ENCODE measurements at places on chromosomes 5 and 9.

DNA sequence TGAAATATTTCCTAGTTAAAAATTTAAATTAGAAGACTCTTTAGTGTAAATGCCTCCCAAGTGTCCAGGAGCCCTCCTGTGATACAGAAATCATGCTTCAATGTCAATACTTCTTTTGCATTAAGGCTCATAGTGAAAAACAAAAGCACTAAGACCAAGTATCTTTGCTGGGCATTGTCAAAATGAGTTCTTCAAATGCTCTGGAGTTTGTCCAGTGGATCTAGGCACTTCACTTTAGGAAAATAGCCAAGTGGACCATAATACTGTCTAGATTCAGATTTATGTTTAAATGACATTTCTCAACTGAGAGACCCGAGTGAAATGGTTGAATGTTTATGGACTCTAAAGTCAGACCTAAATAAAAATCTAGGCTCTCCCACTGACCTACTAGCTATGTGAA, 21.3 kb upstream of the CCDC112 start:
- no peak for DNase-seq

- DNase-seq: no peak
Observed at GRCh38 chr5:68405026-68405684, 189.6 kb downstream of the PIK3R1 start.

DNA sequence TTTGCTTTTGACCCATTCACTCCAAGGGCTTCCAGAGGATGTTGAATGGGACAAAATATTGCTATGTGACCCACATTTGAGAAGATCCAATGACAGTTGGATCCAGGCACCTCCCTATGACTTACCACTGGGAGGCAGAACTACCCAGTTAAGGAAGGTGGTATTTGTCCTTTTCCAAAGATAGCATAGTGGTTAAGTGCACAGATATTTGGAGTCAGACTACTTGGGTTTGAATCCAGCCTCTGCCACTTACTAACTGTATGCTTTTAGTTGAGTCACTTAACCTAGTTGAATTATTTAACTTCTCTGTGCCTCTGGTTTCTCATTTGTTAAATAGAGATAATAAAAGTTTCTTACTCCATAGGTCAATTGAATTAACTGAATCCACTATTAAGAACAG, 74.5 kb upstream of the PALM2AKAP2 start:
- no peak for DNase-seq

DNA sequence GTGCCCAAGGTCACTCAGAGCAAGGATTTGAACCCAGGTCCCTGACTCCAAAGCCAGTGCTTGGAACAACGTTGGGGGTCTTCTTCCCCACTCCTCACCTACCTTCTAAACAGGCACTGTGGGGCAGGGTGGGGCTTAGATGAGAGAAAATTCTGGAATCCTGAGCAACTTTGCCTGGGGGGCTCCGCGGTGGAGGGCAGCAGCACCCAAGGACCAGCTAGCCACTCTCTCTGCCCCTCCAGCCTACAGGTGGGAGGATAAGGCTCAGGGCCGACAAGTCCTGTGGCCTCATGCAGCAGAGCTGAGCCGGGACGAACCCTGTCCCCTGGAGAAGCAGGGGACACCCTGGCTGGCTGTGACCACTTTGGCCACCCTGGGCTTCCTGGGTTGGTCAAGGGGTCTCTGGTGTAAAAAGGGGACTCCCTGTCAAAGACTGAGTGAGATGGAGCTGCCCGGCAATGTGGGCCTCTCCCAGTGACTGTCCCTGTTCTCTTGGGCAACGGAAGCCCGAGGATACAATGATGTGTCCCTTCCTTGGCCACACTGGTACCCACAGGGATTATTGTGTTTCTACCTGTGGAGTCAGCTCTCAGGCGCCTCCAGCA, 26.5 kb downstream of the CEL start:
- no peak for DNase-seq

- no peak for DNase-seq
Observed at GRCh38 chr9:79352322-79352721, 219.4 kb upstream of the TLE4 start.

DNA sequence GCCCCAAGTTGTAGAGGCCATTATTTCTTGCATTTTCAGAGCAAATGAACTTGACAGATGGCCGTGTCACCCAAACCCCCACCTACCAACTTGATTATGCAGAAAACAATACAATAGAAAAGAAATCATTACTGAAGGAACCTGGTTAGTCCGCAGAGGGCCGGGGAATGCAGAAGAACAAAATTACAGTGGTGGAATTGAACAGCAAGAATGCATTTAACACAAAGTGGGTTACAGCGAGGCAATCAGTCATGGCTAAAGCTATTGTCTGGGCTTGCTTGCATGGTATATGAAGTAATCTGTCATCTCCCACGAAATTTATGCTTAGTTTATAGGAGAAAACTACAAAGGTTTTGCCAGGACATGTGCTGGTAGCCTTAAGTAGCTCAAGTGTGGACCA, 238.3 kb upstream of the IRX1 start:
- no peak for DNase-seq

DNA sequence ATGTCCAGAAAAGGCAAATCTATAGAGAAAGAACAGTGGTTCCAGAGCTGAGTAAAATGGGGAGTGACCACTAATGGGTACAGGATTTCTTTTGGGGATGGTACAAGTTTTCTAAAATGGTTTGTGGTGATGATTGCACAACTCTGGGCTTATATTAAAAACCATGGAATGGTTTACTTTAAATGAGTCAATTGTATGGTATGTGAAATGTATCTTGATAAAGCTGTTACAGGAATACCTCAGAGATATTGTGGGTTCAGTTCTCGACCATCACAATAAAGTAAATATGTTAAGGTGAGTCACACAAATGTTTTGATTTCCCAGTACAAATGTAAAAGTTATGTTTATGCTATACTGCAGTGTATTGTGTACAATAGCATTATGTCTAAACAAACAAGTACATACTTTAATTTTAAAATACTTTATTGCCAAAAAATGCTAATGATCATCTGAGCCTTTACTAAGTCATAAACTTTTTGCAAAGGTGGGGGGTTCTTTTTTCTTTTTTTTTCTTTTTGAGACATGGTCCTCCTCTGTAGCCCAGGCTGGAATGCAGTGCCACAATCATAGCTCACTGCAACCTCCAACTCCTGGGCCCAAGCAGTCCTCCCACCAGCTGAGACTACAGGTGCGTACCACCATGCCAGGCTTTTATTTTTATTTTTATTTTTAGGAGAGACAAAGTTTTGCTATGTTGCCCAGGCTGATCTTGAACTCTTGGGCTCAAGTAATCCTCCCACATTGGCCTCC, 65.9 kb downstream of the SHOC1 start:
- DNase-seq: no peak

GRCh38 chr9:29150606-29151005, 1577.3 kb upstream of the C9orf72 start:
- DNase-seq: no peak

DNA sequence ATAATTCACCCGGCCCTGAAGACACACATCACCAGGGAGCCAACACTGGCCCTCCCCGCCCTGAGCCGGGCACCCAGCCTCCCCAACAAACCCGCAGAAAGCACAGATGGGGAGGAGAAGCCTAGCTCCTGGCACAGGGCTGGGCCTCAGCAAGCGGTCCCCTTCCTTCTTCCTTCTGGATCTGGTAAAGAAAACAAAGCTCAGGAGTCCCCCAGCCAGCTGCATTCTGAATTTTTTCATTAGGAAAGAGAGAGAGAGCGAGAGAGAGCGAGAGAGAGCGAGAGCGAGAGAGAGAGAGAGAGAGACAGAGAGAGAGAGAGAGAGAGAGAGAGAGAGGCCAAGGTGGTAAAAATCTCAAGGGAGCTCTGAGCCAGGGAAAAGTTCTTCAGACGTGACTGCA, 195.7 kb downstream of the CRB2 start:
- no peak for DNase-seq

- DNase-seq: no peak
Observed at GRCh38 chr5:121415270-121415669, 436.4 kb upstream of the FTMT start.

DNA sequence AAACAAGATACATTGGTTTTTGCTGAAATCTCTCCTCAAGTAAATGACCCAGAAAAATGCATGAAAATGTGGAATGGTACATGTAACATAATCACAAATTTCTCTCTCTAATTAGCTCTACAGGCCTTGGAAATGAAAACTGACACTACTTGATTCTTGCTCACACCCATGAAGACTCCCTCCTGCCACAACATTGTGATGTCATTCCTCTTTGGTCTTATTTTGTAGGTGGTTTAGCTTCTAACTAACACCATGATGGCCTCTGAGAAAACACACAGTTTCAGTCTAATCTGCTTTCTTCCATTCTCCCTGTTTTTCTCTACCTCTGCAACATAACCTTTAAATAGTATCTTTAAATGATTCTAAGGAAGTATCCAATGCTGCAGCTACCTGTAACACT, 78.6 kb upstream of the FAM174A start:
- no peak for DNase-seq

GRCh38 chr5:172038167-172038566, 31.7 kb upstream of the FBXW11 start:
- no peak for DNase-seq

- DNase-seq: no peak
Observed at GRCh38 chr9:117929868-117930267, 225.7 kb downstream of the TLR4 start.

GRCh38 chr5:127867022-127867783, 164.0 kb downstream of the CCDC192 start:
- DNase-seq: no peak

DNA sequence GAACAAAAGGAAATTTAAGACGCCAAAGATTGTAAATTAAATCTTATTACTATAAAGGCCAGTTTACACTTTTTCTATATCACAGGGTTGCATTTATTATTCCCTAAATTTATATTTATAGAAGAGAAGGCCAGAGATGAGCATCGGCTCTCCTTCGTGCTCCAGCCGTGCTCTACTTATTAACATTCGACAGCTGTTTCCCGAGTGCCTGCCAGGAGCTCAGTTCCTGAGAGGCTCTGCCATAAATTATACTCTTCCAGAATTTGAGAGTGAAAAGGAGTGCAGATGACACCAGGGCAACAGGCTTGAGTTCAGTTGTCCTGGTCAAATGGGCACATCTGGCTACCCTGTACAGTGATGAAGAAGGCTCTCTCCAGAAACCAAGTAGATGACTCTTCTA, 70.1 kb downstream of the PCSK5 start:
- no peak for DNase-seq

- no peak for DNase-seq
Observed at GRCh38 chr9:36870960-36871359, 163.1 kb downstream of the PAX5 start.

DNA sequence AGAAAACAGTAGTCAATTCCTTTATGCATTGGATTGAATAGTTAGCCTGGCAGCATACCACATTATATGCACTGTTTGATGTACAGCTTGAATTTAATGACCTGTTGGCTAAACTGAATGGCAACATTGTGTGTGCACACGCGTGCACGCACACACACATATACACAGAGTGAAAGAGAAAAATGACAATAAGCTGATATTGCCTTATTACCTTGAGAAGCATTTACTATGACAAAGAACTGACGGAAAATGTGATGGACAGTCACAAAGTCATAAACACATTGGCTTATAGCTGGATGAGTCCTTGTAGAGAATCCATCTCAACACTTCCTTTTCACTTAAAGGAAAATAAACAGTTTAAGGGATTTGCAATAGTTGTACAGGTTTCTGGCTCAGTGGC, 15.5 kb downstream of the JAKMIP2 start:
- no peak for DNase-seq

- no peak for DNase-seq
Observed at GRCh38 chr5:127585661-127586060, 63.2 kb upstream of the CTXN3 start.

- DNase-seq: no peak
Observed at GRCh38 chr5:149951138-149951749, 6.7 kb upstream of the PDE6A start.

DNA sequence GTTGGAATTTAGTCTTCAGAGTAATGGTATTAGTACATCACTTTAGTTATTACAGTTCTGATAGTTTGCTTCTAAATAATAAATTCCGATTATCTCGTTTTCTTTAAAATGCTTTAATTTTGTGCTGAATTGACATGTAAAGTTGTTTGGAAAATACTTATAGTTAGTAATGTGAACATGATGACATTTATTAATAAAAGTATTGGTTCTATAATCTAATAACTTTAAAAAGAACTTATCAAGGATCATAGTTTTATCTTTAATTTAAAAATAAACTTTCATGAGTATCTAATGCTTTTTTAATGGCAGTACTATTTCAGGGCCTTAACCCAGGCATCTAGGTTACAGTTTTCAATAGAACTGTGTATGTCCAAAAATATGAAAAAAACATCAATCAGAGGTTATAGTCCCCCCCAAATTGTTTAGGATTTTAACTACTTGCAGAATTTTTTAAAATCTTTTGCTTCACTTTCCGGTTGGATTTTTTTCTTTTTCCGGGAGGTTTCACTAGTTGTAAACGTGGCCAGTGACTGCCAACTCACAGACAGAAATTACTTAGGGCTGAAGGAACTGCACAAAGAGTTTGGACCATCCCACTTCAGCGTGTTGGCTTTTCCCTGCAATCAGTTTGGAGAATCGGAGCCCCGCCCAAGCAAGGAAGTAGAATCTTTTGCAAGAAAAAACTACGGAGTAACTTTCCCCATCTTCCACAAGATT, 680 bp downstream of the GPX8 start:
- DNase-seq: no peak

DNA sequence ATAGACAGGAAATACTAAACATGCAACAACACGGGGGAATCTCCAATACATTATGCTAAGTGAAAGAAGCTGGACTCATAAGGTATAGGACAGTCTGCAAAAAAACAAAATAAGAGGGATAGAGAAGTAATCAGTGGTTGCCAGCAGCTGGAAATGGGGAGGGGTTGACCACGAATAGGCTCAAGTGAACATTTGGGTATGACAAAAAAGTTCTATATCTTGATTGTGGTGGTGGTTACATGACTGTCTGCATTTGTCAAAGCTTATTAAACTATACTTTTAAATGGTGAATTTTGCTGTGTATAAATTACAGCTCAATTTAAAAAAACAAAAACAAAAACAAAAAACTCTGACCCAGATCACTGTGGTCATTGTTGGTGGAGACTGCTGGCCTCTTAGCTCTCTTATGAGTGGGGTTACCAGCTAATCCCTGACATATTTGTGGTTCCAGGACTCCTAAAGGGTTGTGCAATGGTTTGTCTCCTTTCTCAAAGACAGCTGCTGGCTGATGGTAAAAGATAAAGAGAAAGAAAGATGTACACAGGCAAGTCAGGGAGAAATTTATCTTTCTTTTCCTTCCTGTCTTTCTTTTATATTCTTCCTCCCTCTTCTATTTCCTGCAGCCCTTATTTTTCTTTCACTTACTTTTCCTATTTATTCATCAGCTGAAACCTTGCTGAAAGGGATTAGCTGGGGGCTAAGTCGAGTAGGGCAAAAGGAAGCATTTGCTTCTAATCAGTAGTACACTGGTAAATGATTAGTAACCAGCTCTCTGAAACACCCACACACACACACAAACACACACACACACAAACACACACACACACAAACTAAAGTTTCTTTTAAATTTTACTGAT, 42.6 kb upstream of the APC start:
- no peak for DNase-seq

- no peak for DNase-seq
Observed at GRCh38 chr5:71859515-71859914, 140.4 kb downstream of the CARTPT start.

- no peak for DNase-seq
Observed at GRCh38 chr5:16437977-16438376, 27.6 kb downstream of the ZNF622 start.

All from SK-N-SH (cell line).